ENCODE measurements at places on chromosomes 11 and 22. TPM values are rescaled to one million over a fixed set of nuclear protein-coding genes. Genes with fewer than 3 reads are reported as not detected.

DNA sequence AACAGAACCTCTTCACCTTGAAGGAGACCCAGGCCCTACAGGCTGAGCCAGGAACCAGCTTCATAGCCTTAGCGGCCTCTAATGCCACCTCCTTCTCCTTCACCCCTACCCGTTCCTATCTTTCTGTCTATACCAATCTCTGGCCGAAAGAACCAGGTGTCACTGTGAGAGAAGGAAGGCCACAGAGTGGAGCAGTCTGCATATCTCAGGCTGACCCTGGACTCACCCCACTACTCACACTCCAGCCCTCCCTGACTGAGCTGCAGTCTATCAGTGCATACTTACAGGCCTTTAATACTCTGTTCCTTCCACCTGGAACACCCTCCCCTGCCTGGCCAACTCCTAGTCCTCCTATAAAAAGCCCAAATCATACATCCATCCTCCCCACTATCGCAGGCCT is 32.7 kb downstream of the ARAP1 start:
- DNase-seq = no peak

DNA sequence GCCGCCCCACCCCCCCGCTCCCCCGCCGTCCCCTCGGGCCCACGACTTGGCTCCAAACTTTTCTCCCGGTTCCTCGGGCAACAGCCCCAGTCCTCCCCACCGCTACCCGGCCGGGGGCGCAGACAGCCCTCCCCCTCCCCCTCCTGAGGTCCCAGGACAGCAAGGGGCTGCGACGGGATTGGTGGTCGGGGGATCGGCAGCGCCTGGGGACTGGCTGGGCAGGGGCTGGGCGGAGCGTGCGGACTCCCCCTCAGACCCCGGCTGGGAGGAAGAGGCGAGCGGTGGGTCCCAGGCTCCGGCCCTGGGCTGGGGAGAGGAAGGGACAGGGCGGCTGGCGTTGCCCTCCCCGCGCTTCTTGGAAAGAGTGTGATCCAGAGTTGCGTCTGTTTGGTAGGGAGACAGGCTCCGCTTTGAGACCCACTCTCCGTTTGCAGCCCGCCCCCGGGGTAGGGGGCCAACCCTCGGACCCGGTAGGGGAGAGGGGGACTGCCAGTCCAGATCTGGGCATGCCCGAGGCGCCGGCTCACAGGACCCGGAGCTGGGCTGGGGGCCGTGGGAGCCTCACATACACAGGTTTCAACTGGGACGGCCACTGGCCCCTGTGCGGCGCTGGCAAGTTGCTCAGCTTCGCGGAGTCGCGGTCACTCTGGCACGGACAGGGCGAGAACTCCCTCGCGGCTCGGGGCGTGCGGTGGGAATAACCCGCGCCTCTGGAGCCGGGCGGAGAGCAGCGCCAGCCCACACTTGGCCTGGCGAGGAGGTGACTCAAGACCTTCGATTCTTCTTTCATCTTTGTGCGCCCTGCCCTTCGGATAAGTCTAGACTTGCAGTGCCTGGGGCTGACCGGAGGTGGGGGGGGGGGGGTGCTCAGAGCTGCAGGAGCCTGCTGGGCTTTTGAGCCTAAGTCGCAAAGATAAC is 999 bp downstream of the TSKU start:
- DNase-seq = no peak

- no peak for DNase-seq
These were observed 65.8 kb upstream of the WNT7B start for GRCh38 chr22:46042786-46043185.

Gene OR8G5
- total RNA-seq = not detected

GRCh38 chr11:3056296-3057068 is 741 bp downstream of the CARS1 start:
- DNase-seq = peak; percentile 10

Gene IGLL1
- not detected for total RNA-seq

- DNase-seq = no peak
These were observed 49.9 kb downstream of the ZNRF3 start for GRCh38 chr22:28933321-28933720.

DNA sequence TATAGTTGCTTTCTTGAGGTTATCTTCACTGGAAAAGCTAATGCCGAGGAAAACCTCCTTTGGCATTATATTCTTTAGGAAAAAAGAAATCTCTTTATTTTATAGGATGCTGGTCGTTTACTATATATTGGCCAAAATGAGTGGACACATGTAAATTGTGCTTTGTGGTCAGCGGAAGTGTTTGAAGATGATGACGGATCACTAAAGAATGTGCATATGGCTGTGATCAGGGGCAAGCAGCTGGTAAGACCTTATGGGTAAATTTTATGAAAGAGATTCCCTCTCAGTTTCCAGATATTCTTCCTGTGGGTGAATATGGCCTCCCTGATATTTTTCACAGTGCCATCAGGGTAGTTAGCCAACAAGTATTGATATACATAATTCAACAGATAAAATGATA is 29.4 kb upstream of the TTC36 start:
- no peak for DNase-seq

Gene DLG2
- 1.5 TPM for total RNA-seq

DNA sequence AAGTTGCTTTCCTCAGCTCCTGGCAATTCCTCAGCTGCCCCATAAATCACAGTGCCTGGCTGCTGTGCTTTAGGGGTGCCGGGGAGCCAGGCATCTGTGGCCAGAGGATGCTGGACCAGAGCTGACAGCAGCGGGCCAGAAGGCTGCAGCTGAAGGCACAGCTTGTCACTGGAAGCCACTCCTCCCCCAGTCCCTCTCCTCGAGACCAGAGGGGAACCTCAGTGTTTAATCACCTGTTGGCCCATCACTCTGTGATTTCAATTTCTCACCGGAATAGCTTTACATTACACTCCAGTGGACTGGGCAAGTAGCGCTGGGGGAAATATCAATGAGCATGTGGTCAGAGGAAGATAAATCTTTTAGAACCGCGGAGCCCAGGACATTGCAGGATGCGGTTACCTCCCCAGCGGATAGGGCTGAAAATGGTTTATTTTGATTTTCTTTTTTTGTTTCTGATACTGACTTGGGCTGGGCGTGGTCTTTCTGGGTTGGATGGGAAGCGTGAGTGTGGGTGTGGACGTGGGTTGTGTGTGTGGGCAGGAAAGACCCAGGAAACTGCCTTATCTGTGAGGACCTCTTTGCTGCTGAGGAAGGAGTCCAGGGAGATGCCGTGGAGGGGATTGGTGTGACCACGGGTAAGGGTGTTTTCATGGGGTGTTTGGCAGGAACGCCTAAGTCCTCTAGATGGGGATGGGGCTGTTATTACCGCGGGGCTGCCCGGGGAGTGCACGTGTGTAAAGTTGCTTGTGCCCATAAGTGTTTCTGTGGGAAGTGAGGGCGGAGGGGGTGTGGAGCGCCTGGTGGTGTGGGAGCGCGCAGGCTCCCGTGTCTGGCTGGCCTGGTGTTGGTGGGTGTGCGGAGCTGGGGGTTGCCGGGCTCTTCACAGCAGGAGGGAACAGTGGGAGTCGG is 4.0 kb downstream of the DAGLA start:
- peak; percentile 24 for DNase-seq

Gene ART5
- not detected for total RNA-seq

Gene TRIM49B
- not detected for total RNA-seq

Gene TXNRD2
- 27.6 TPM for total RNA-seq

DNA sequence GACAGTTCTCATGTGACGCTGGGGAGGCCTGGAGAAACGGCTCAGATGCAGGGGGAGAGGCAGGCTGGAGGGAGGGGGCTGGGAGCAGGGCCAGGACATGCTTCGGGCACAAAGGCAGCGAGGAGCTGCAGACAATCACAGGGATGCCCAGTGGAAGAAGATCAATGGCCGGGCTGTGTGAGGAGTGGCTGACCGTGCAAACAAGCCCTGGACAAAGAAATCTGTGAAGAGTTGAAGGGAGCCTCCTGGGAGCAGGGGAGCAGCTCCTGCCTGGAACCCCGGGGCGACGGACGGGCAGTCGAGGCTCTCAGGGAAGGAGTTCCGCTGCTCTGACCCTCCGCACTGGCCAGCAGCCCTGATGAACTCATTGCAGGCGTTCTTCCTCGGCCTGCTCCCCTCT is 126.7 kb upstream of the B3GAT1 start:
- no peak for DNase-seq

DNA sequence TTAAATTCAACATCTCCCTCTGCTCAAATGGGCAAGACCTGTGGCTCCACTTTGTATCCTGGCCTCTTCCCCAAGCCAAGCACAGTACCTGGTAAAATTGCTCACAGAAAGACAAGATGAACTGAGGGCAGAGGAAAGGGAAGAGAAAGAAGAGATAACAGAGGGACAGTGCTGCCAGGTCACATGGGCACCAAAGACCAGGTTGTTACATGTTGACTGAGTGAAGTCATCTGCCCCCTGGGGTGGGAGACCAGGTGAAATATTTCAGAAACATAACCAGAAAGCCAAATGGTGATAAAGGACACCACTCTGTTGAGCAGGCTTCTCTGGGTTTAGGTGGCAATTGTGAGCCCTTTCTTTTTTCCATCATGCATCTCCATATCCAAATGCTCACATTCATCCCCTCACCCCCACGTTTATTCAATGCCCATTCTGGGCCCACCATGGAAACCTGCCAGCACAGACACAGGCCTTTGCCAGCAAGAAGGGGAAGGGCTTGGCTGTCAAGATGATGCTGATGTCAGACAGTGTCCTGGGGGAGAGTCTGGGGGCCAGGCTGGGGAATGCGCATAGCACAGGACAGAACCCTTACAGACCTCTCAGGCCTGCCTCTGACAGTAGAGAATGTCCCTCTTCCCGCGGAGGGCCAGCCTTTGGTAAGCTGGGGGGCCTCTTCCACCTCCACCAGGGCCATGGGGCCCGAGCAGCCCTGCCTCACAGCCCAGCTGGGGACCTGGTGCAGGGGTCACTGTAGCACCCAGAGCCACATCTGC is 51.6 kb downstream of the DGCR2 start:
- no peak for DNase-seq

Gene HOATZ
- total RNA-seq = not detected

- peak; percentile 63 for DNase-seq
These were observed 9.4 kb downstream of the EHD1 start for GRCh38 chr11:64868904-64869570.

GRCh38 chr22:17117400-17117799 is 3.8 kb downstream of the TMEM121B start:
- DNase-seq = no peak

DNA sequence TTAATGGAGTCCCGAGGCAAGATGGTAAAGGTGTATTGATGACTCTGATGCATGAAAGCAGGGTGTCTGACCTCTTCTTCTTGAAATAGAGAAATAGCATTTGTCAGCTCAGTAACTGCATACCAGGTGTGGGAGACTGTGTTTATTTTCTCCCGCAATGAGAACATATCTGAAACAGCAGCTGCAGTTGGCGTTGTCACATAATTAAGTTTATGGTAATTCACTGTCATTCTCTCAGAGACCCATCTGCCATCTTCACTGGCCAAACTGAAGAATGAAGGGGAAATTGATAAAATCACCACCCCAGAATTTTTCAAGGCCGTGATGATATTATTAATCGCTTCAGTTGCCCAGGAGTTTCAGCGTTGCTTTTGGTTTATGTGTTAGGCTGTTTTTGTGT is 20.1 kb upstream of the MCHR1 start:
- DNase-seq = no peak

Gene OR2AG2
- total RNA-seq = not detected

All from CD8-positive, alpha-beta memory T cell (primary cell).